Glomerular endothelial cell (primary cell): ENCODE measurements at places on chromosomes 1 and 21. TPM values are rescaled to one million over a fixed set of nuclear protein-coding genes. Genes with fewer than 3 reads are reported as not detected.

DNA sequence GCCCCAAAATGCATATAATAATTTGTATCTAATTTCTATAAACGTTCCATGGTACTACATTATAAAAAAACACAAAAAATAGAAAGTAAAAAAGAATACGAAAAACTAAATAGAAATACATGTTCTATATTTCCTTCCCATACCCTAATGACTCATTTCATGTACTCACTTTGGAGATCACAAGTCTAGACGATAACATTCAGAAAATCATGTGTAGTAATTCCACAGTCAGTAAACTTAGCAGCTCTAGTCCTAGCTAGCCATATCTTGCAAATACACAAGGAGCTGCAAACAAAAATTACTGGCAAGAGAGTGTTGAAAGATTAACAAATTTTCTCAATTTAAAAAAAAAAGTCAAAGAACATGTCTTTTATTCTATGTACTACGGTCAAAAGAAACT is 1.4 kb downstream of the GOLPH3L start:
- no peak for DNase-seq

- DNase-seq: no peak
Observed at GRCh38 chr1:153791648-153792253, 16.5 kb downstream of the SLC27A3 start.

DNA sequence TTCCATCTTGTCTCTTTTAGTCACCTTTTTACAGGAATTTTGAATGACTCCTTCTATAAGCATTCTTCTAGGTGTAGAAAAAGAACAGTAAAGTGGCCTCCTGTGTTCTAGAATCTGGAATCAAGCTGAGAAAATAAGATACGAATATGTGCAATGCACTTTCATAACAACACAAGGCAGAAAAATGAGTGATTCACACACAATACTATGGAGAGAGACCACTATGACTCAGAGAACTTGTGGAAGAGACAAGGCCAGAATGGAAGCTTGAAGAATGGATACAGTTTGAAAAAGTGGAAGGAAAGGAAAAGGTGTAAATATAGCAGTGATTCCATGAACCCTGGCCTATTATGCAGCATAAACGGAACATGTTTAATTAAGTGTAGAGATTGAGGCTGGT is 57.1 kb upstream of the SAMSN1 start:
- DNase-seq: peak; percentile 33

GRCh38 chr1:215482079-215482478 is 85.0 kb upstream of the KCTD3 start:
- DNase-seq: no peak

DNA sequence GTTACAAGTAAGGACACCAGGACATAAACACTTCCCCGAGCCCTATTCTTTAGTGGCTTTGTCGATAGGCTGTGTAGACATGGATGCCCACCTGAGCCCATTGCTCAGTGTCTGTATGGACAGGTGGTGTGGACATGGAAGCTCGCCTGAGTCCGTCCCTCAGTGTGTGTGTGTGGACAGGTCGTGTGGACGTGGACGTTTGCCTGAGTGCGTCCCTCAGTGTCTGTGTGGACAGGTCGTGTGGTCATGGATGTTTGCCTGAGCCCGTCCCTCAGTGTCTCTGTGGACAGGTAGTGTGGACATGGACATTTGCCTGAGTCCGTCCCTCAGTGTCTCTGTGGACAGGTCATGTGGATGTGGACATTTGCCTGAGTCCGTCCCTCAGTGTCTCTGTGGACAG is 38.7 kb upstream of the COL6A2 start:
- no peak for DNase-seq

DNA sequence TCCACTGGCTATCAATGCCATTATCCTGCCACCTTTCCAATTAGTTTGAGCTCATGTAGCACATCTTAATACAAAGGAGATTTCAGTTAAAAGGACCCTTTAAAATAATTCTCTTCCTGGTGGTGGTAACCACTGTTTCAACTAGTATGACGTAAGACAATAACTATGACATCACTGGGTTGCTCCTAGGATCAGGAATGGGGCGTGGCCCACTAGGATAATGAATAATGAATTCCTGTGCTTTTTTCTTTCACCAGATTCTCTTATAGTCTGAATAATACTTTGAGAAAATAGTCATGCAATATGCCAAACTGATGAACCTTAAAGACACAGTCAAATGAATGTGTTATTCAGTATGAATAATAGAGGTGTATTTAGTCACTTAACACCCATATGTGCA is 10.6 kb upstream of the KIFAP3 start:
- DNase-seq: no peak

DNA sequence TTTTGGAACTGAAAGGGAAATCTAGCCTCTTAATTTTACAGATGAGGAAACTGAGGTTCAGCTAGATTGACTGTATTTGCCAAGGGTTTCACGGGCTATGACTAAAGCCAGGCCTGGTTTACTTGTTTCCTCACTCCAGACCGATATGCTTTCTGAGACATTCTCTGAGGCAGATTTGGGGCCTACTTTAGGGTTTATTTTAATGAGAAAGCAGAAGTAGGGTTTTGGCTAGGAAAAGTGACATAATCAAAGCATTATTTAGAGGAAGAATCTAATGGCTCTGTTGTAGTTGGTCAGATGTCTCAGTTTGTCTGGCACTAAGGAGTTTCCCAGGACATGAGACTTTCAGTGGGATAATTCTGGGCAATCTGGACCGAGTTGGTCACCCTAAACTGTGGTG is 1.5 kb upstream of the RPTN start:
- DNase-seq: no peak

GRCh38 chr1:82321794-82322193 is 521.1 kb downstream of the ADGRL2 start:
- peak; percentile 7 for DNase-seq

DNA sequence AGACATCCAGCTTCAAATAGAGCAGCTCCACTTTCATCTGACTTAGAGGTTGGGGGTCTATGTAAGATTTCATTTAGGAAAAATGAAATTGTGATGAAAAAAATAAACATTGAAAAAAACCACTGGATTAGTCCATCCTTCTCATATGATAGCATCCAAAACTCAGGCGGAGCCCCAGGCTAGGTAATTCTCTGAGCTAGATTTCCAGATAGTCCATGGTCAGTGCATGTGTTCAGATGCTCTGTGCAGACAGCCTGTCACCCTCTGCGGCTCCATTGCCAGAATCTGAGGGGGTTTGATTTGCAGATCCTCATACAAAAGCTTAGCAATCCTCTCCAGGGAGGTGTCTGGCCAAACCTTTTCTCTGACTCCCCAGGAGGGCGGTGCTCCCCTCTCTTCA is 49.2 kb downstream of the C8B start:
- DNase-seq: no peak

DNA sequence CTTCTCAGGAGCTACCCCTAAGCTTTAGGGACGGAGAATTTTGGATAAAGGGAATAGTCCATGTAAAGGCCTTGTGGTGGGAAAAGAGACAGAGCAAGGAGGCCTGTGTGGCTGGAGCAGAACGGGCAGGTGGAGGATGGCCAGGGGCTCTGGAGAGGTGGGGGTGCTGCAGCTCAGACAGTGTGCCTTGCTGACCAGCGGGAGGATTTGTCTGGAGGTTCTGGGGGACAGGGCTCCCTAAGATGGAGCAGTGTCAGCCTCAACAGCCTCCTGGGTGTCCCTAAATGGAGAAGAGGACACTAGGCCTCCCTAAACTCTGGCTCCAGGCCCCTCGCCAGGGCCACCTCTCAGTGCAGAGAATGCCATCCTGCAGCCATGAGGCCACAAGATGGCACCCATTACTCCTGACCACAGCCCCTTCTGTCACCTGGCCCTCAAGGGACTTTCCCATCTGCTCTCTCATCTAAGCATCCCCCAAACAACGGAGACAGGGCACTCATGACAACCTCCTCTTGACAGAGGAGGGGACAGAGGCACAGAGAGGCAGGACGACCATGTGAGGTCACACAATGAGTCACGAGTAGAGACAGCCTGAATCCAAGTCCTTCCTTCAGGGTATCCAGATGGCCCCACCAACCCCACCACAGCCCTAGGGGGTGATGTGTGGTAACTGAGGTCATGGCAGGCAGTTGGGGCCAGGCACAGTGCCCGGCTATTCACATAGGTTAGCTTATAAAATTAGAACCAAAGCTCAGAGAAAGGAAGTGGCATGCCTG is 94.7 kb downstream of the DMRTB1 start:
- DNase-seq: no peak

GRCh38 chr1:2403273-2403672 is 9.1 kb downstream of the PEX10 start:
- DNase-seq: no peak

DNA sequence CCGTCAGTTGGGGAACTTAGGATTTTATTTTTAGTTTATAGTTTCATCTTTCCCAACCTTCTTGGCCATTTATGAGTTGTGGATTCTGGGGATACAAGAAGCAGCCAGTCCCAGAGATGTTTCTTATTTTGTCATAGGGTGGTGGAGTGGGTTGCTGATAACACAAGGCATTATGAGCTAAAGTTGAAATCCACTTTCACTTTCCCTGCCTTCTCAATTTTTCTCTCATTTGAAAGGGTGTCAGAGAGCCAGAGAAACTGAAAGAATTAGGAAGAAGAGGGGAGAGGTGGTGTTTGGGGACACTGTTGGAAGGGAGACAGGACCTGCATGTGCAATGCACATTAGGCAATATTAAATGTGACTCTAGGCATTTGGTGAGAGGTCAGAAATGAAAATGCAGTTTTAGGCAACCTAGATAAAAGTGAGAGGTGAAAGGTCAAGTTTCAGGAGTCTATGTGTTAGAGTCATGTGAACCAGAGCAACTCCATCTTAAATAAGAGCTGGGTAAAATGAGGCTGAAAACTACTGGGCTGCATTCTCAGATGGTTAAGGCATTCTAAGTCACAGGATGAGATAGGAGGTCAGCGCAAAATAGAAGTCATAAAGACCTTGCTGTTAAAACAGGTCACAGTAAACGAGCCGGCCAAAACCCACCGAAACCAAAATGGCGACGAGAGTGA is 71.1 kb upstream of the F3 start:
- DNase-seq: no peak

DNA sequence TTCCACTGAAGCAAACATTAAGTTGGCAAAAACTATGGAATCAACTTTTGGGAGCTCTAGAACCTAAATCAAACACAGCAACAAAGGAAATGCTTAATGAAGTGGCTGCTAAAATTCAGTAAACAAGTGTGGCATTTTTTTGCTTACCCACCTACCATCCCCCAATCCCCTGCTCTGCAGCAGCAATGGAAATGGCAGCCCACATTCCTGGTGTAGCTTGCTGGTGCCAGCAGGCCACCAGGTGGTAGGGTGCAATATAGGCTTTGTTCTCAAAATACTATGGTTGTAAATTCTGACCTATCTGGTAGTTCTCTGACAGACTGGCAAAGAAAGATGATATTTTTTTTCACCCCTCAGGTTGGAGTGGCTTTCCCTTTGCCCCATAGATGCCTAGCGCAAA is 42.8 kb downstream of the SHCBP1L start:
- no peak for DNase-seq

RNF186 gene
- total RNA-seq: not detected in 2 replicates

CACNA1E gene
- not detected in 2 replicates for total RNA-seq

CYP4B1 gene
- not detected in 2 replicates for total RNA-seq

KRTAP11-1 gene
- total RNA-seq: not detected in 2 replicates

SSX2IP gene
- 3.9 and 4.3 TPM in 2 replicates for total RNA-seq

DTL gene
- total RNA-seq: 3.2 and 8.0 TPM in 2 replicates

C1QA gene
- total RNA-seq: not detected in 2 replicates

CD5L gene
- total RNA-seq: not detected in 2 replicates
